ENCODE measurements at places on chromosomes 3 and 15.
A peak's percentile ranks its signal among the peaks of the same experiment; 100 is the strongest.

DNA sequence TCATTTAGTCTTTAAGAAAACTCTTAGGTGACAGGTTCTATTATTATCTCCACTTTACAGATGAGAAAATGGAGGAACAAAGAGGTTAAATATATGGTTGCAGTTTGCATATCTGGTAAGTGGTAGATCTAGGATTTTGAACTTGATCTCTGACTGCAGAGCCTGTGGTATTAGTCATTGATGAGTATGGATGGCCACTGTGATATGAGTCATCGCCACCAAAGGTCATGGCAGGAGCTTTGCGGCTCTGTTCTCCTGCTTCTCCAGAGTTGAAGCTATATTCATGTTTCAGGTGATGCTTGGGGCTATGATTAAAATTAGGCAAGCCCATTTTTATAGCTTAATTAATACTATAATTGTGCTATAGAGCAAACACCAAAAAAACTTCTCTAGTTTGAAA is 306.2 kb upstream of the DPPA4 start:
- DNase-seq: no peak

GRCh38 chr3:104628185-104628789 is 738.4 kb upstream of the ALCAM start:
- peak; percentile 12 for DNase-seq

- no peak for DNase-seq
Observed at GRCh38 chr3:46750555-46751038, 32.9 kb upstream of the PRSS50 start.

DNA sequence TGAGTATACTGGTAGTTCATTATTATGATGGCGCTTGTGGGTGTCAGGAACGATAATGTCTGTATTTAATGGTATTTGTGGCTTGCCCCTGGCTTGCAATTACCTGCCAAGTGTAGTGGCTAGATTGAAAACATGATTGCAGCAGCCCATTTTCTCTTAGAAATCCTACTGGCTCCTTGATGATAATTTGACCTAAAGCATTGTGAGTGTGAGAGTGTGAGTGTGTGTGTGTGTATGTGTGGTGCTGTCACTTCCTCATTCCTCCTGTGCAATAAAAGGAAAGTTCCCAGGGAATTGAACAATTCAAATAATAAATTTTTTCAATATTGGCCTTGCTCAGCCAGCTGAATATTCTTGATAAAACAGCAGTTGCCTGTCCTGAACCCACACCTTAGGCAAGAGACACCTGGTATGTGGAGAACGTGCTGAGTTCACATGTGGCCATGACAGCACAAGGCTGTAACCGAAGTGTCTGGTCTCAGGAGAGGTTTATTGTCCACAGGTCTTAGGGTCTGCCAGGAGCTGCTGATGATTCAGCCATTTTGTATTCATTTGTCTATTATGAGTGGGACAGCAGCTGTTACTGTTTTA is 193.3 kb downstream of the CD47 start:
- no peak for DNase-seq

GRCh38 chr3:71973274-71974030 is 188.5 kb upstream of the PROK2 start:
- DNase-seq: peak; percentile 54

- no peak for DNase-seq
Observed at GRCh38 chr15:78224023-78224411, 10.3 kb downstream of the ACSBG1 start.

- no peak for DNase-seq
Observed at GRCh38 chr3:99911433-99911832, 93.8 kb downstream of the CMSS1 start.

- DNase-seq: no peak
Observed at GRCh38 chr15:40984964-40985363, 31.7 kb downstream of the CHAC1 start.

DNA sequence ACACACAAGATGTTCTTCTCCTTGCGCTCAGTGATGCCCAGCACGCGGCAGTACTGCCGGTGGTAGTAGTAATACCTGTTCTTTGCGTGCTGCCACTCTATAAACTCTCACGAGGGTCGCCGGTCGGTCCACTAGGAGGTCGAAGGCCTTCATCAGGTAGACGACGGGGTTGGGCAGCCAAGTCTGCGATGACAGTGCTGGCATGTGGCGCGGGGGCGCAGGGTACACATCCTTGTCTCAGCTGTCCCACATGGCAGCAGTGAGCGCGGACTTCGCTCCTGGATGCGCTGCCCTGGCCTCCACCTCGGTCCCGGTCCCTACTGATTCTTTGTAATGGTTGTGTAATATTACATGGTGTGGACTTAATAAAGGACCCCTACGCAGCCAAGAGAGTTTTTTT is 50.1 kb upstream of the CGNL1 start:
- no peak for DNase-seq

DNA sequence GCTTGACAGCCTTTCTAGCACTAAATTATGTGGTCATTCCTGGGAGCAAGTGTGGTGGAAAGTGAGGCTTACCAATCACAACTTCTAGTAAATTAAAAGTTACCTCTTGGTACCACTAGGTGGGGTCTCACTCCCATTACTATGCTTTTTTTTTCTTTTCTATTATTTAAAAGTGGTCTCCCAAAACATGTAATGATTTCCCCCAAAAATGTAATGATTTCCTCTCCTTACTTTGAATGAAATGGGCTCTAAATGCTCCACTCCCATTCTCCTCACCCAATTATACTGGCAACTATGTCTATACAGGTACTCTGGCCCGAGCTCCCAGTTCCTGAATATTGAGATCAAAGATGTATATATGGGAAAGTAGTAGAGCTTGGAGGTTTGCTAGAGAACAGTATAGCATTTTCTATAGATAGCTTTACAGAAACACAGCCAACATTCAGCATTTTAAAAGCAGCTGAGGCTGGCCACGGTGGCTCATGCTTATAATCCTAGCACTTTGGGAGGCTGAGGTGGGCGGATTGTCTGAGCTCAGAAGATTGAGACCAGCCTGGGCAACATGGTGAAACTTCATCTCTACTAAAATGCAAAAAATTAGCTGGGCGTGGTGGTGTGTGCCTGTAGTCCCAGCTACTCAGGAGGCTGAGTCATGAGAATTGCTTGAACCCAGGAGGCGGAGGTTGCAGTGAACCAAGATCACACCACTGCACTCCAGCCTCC is 70.9 kb downstream of the DCUN1D1 start:
- DNase-seq: no peak

DNA sequence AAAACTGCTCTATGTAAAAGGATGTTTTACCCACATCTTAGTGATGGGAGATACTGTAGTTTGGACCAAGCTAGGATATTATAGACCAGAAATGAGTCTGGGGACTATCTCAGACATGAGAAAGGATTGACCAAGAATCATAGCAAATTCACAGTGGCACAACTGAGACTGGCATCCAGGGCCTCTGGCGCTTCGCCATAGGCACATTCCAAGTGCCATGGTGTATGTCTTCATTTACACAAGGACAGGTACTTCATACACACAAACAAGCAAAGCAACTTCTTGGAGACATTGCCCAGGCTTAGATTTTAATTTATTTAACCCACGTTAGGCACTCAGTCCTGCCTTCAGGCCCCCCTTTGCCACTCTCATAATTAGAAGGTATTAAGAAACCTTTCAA is 28.9 kb downstream of the CACNA1D start:
- no peak for DNase-seq

- peak; percentile 34 for DNase-seq
Observed at GRCh38 chr3:117602058-117602644, 892.6 kb downstream of the TUSC7 start.

GRCh38 chr15:41790756-41791546 is 16.7 kb downstream of the MAPKBP1 start:
- no peak for DNase-seq

DNA sequence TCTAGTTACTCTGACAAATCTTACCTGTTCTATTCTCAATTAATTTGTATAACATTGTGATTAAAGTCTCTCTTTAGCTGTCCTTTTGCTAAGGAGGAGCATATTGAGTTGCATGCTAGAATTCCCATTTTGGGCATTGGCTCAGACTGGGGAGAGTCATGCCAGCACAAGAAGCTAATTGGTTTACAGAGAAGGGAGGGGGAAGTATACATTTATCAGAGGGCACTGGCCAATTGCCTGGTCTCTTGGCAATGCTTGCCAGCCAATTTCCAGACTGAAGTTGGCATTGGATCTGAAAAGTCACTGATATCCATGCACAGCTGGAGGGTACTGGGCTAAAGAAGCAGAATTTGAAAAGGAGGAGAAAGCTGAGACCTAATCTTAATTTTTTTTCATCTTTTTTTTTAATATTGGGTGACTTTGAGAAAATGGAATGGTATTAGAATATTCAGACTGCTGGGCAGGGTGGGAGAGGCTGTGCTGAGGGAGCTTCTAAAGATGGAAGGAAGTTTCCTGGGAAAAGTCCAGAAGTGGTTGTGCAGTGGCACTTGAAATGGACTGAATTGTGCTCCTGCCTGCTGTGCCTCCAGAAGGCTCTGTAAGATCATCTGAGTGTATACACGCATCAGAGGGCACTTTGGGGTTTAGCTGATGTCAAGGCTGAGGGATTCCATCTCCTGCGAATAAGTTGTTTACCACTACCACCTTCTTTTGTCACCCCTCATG is 365.2 kb upstream of the DPH6 start:
- no peak for DNase-seq

DNA sequence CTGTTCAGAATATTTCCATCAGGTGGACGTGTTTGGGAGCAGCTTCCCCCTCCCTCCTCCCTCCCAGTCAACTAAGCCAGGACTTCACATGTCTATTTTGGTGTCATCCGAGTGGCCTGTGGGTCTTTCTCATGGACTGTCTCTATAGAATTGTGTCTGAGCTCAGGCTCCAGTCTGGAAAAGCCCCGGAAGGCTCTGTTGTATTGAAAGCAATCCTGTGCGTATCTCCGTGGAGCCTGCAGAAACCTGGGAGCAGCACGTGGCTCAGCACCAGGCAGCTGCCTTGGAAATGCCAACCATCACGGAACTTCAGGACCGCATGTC is 25.2 kb downstream of the COLQ start:
- DNase-seq: no peak

DNA sequence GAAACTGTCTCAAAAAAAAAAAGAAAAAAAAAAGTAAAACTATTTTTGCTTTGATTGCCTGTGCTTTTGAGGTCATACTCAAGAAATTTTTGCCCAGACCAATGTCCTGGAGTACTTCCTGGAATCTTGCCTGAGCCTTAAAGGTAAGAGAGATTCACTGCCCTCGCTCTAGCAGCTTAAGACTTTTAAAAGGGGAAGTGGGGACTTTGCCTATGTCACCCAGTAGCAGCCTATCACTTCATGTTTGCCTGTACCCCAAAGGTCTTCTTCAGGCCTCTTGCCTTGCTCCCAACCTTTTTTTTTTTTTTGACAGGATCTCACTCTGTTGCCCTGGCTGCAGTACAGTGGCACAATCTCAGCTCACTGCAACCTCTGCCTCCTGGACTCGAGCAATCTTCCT is 18.9 kb upstream of the GOLGB1 start:
- no peak for DNase-seq

- peak; percentile 82 for DNase-seq
Observed at GRCh38 chr3:193780810-193781478, 187.9 kb downstream of the OPA1 start.

DNA sequence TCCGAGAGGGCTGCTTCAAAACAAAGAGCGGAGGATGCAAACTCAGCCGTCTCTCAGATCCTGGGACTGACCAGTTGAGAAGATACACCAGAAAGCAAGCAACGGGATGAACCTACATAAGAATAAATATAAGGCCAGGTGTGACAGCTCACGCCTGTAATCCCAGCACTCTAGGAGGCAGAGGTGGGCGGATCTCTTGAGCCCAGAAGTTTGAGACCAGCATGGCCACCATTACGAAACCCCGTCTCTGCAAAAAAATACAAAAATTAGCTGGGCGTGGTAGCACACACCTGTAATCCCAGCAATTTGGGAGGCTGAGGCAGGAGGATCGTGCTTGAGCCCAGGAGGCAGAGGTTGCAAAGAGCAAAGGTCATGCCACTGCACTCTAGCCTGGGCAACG is 31.7 kb downstream of the RBPMS2 start:
- no peak for DNase-seq

DNA sequence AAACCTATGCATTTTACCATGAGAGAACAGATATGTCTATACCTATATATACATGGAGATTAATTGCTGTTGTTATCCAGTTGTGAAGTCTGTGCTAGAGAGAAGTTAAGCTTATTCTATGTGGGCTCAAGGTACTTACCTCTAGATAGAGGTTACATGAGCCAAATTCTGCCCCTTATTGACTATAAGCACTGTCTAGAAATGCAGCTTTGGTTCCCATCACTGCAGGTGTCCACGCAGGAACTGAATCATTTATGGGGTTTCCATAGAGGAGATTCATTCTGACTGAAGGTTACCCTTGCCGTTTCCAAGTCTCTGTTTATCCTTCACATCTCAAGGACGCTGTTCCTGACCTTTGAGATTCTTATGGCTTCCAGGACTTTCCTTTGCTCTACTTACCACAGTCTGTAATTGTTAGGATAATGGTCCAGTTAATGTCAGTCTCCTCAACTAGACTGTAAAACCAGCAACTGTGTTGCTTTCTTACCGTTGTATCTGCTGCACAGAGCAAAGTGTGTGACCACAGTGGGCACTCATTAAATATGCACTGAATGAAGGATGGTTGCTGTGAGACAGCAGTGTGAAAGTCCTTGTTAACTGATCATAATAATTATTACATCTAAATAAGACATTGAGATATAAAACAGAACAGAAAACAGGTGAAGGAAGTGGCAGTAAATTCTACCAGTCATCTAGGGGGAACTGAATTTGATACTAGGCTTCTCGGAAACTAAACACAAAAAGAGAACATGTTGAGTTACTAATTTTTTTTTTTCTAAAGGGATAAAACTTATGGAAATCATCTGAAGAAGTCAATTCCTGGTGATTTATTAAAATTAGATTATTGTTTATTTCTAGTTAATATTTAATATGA is 44.0 kb upstream of the BCL6 start:
- DNase-seq: no peak

DNA sequence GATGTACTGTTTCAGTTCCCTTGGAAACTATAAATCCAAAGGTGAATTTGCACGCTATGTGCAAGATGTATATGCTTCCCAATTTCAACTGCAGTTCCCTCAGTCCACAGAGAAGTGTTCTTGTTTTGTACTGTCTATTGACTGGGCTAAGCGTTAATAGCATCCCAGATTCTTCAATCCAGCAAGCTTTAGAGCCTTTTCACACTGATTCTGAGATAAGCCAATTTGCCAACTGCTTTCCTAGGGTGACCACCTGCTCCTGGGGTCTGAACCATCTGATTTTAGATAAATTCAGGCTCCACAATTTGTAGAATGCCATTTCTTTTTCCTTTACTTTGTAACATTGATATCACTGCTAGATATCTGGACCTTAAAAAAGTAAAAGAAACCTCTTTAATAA is 340.1 kb downstream of the PTPRG start:
- no peak for DNase-seq

DNA sequence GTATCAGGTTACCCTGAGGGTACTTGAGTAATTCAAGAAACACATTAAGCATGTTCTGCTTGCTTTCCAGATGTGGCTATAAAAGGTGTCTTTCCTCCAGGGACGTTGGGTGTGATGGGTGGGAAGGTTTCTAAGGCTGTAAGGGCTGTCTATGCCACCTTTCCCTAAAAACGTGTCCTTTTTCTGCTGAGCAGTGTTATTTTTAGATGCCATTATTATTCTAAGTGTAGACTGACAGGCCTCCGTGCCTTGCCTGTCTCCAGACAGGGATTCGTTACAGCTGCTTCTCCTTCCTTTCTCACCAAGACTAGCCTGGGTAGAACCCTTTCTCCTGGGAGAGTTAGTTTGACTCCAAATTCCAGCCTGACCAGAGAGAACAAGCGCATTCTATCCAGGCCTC is 26.8 kb upstream of the RHO start:
- DNase-seq: no peak

Measured in head of caudate nucleus (tissue), 42 donors.